Osteocyte (in vitro differentiated cells): ENCODE measurements at places on chromosomes 4 and X. TPM values are rescaled to one million over a fixed set of nuclear protein-coding genes. Genes with fewer than 3 reads are reported as not detected.

DNA sequence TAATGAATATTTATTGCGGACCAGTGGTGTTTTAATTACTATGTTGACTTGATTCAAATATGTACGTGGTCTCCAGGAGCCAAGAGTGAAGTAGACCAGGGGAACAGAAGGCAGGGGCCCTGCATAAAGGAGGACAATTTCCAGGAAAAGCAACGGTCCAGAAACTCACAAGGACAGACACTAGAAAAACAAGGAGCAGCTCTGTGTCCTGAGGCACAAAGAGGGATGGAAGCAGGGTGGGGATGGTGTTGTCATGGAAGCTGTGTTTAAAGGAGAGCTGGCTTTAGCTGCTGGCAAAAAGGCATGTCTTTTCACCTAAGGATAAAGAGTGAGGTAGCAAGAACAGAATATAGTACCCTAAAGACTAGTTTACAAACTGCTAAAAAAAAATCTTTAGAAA is 254.1 kb upstream of the TENM3 start:
- H3K4me3 ChIP-seq: no peak overlapping the region
- no peak overlapping the region for H3K27ac ChIP-seq
- H3K4me1 ChIP-seq: peaks cover 19% of the 10 kb centered on the region
- H3K36me3 ChIP-seq: no peaks in the 10 kb centered on the region

SHROOM3 gene
- 3.8 and 4.8 TPM in 2 replicates for total RNA-seq

DNA sequence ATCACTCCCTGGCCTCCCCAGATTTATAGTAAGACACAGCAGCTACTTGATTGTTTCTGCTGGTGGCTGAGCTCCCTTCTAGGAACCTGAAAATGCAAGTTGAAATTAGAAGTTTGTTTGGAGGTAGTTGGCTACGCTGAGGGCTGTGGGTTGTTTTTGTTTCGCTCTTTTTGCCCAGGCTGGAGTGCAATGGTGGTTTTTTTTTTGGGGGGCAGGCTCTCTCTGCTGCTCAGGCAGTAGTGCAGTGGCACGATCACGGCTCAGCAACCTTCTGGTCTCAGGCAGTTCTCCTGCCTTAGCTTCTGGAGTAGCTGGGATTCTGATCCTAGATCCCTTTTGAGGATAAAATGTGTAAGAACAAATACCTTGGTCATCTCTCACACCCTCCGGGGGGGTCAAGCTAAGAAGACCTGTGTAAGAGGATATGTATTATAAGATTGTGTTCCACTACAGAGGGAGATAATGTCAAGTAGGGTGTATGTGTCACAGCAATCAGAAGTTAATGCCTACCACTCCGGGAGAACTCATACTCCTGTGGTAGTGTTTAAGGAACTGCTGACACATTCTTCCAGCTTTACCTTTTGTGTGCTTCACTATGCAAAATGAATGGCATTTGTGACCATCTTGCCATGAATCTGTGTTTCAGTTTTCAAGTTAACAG is 9.7 kb downstream of the JADE1 start:
- H3K27me3 ChIP-seq: no peaks in the 10 kb centered on the region
- DNase-seq: no peak
- H3K4me3 ChIP-seq: no peak overlapping the region
- no peaks in the 10 kb centered on the region for H3K36me3 ChIP-seq
- H3K4me1 ChIP-seq: peaks cover 33% of the 10 kb centered on the region

DNA sequence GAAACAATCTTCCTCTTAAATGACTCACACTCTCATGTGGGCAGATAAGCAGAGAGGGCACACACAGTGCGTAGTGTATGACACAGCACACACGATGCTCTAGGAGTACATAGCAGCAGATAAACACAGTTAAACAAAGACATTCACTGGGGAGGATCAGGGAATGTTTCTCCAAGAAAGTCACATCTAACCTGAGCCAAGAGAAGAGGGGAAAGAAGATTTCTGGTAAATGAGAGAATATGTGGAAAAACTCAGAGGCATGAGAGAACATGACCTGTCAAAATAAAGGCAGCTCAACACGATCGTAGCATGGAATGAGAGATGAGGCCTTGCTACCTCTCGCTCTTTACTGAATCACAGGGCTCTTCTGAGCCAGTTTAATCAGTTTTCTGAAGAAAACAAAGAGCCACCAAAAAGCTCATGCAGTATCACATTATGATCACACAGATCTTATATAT is 251.0 kb downstream of the ANK2 start:
- no peak overlapping the region for H3K4me3 ChIP-seq
- H3K27me3 ChIP-seq: no peaks in the 10 kb centered on the region
- no peak overlapping the region for H3K27ac ChIP-seq
- DNase-seq: no peak
- peaks cover 5% of the 10 kb centered on the region for H3K4me1 ChIP-seq

- no peak overlapping the region for H3K4me3 ChIP-seq
- peaks cover 7% of the 10 kb centered on the region for H3K36me3 ChIP-seq
- H3K27ac ChIP-seq: peak overlapping the region; percentile 12
- H3K4me1 ChIP-seq: peaks cover 38% of the 10 kb centered on the region
- DNase-seq: no peak
Measured at GRCh38 chr4:87068583-87069021, 133.8 kb downstream of the AFF1 start.

GRCh38 chrX:124232523-124233201 is 99.8 kb upstream of the TEX13D start:
- H3K27me3 ChIP-seq: peaks cover 2% of the 10 kb centered on the region
- H3K4me3 ChIP-seq: no peak overlapping the region
- no peak for DNase-seq
- H3K27ac ChIP-seq: no peak overlapping the region
- no peaks in the 10 kb centered on the region for H3K4me1 ChIP-seq

DNA sequence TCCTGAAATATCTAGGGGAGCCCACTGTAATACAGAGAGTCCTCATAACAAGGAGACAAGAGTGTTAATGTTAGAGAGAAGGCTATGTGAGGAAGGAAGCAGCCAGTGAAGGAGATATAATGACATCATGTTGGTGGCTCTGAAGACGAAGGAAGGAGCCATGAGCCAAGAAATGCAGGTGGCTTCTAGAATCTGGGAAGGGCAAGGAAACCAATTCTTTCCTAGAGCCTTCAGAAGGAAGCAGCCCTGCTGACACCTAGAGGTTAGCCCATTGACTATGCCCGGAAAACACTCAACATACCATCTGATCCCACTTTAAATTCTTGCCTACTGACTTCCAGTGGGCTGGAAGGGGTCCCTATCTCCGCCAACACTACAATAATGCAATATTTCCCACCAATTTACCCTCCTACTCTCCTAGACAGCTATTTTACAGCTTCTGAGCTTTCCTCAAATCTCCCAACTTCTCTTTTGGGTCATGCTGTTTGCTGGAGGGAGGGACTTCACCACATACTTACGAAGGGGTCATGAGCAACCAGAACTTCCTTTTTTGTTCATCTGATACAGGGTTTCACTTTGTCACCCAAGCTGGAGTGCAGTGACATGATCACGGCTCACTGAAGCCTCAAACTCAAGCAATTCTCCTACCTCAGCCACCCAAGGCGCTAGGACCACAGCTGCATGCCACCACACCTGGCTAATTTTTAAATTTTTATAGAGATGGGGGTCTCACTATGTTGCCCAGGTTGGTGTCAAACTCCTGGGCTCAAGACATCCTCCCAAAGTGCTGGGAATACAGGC is 25.2 kb upstream of the G3BP2 start:
- H3K4me3 ChIP-seq: no peak overlapping the region
- H3K36me3 ChIP-seq: no peaks in the 10 kb centered on the region
- no peaks in the 10 kb centered on the region for H3K4me1 ChIP-seq

CLCN5 gene
- total RNA-seq: 12.5 and 13.1 TPM in 2 replicates

DNA sequence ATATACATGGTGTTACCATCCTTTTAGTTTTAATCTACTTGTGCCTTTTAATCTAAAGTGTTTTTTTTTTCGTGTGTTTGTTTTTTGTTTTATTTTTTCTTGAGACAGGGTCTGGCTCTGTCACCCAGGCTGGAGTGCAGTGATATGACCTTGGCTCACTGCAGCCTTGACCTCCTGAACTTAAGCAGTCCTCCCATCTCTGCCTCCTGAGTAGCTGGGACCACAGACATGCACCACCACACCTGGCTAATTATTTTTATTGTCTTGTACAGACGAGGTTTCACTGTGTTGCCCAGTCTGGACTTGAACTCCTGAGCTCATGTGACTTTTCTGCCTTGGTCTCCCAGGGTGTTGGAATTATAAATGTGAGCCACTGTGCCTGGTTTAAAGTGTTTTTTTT is 33.1 kb downstream of the BMP2K start:
- H3K27me3 ChIP-seq: no peaks in the 10 kb centered on the region
- H3K4me1 ChIP-seq: peaks cover 4% of the 10 kb centered on the region
- no peak overlapping the region for H3K27ac ChIP-seq
- H3K4me3 ChIP-seq: no peak overlapping the region

DNA sequence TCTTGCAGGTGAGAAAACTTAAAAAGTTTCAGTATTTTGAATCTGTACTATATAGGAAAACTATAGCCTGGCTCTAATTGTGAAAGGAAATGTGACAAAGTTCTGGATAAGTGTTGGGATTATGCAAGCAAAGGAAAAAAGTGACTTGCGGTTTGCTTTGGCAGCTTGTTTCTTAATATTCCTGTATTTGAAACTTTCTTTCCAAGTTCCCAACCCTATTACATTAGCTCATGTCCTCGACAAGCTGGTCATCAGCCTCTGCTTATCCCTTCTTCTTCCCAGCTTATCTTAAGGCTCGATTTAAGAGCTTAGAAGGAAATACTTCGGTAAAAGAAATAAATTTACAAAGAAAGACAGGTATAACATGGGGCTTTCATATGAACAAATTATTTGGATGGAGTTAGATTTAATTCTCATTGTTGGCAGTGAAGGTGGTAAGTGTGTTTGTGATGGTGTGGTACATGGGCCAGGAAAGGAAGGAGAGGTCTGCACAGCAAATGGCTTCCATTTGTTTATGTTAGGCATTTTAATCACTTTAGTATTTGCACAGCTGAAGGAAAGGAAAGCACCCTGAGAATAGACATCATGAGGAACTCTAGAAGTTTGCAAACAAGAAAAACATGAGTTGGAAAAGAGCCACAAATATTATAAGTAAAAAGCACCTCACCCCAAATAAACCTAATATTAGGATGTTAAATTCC is 5.1 kb upstream of the MYOZ2 start:
- no peaks in the 10 kb centered on the region for H3K27me3 ChIP-seq
- DNase-seq: no peak

SMIM10L2A gene
- 0.21 and 0.32 TPM in 2 replicates for total RNA-seq

GRCh38 chr4:65983061-65983460 is 312.8 kb upstream of the EPHA5 start:
- no peak for DNase-seq
- H3K4me1 ChIP-seq: peaks cover 23% of the 10 kb centered on the region
- no peak overlapping the region for H3K4me3 ChIP-seq
- H3K27me3 ChIP-seq: no peaks in the 10 kb centered on the region
- peaks cover 11% of the 10 kb centered on the region for H3K36me3 ChIP-seq

DNA sequence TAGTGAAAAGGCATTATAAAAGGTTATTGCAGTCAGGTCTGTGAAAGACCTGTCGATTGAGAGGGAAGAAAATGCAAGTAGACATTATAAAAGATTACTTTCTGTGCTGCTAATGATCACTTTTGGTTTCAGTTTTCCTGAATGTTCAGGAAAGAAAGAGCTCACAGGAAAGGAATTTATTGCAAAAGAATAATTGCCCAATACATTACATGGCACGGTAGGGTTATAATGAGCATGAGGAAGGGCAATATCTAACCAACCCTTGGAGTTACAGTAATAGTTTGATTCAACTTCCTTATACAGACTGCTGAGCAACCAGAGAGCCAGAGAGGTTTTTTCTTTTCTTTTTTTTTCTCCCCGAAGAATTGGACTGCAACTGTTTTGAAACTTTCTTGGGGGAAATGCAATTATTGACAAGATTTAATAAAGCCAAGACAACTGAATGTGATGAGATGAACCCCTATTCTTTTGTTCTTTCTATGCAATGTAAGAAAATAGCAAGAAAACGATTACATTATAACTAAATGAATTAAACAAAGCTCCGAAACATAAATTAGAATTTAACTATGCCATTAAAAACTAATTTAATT is 247.0 kb downstream of the C4orf33 start:
- peaks cover 43% of the 10 kb centered on the region for H3K4me1 ChIP-seq
- no peaks in the 10 kb centered on the region for H3K27me3 ChIP-seq
- peak overlapping the region; percentile 67 for H3K27ac ChIP-seq
- no peaks in the 10 kb centered on the region for H3K36me3 ChIP-seq

DNA sequence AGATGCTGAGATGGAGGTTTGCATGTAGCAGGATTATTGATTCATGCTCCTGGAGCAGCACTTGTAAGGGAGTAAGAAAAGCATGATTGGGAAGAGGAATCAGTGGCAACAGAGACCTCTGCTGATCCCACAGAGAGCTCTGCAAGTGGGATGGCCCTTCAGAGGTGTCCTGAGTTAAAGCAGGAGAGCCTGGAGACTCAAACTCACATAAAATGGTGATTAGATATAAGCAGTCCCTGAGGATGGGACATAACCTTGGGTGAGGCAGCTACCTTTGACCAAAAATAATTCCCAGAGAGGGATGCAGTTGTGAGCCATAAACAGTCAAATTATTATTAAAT is 25.4 kb upstream of the BMPR1B start:
- no peaks in the 10 kb centered on the region for H3K4me1 ChIP-seq
- no peak for DNase-seq
- no peak overlapping the region for H3K27ac ChIP-seq
- H3K4me3 ChIP-seq: no peak overlapping the region

GRCh38 chrX:18377796-18378195 is 23.3 kb upstream of the SCML2 start:
- H3K27ac ChIP-seq: no peak overlapping the region
- H3K4me3 ChIP-seq: no peak overlapping the region
- no peaks in the 10 kb centered on the region for H3K27me3 ChIP-seq
- no peaks in the 10 kb centered on the region for H3K4me1 ChIP-seq

DNA sequence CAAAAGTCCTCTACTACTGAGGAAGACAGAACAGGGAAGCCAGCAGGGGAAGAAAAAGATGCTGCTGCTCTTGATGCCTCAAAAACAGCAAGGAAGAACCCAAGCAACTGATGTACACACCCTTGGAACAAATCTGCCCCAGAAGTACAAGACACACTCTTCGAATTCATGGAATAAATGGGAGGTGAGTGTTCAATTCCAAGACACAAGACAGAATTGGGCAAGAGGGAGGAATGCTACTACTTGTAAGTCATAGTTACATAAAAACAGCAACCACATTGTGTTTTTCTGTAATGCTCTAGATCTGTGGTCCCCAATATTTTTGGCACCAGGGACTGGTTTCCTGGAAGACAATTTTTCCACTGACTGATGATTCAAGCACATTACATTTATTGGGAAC is 58.0 kb upstream of the H2AZ1 start:
- H3K27ac ChIP-seq: no peak overlapping the region
- H3K27me3 ChIP-seq: peaks cover 9% of the 10 kb centered on the region

FAM47E gene
- total RNA-seq: 0.55 and 0.70 TPM in 2 replicates
